ENCODE measurements at places on chromosomes 7 and 10.

GRCh38 chr7:132568962-132569361, 7.3 kb downstream of the PLXNA4 start:
- no peak for DNase-seq

- DNase-seq = no peak
Measured at GRCh38 chr10:127193125-127193524, 3.3 kb downstream of the INSYN2A start.

GRCh38 chr7:27154901-27155815, 1.3 kb downstream of the HOXA7 start:
- no peak for DNase-seq

DNA sequence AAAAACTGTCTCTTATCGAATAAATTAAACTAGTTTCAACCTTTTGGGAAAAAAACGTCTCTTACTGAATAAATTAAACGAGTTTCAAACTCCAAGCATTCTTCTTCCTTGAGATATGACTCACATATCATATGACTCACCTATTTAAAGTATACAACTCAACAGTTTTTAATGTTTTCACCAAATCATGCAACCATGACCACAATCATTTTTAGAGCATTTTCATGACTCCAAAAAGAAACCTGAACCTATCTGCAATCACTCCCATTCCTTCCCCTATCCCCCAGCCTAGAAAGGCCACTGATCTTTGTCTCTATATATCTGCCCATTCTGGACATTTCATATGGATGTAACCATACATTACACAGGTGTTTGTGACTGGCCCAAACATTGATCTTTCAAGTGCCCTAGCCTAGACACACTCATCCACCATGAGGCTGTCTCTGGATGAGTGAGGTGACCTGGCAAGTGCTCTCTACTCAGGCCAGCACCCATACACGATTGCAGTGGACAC, 115.3 kb downstream of the PIP4K2A start:
- DNase-seq = no peak
